ENCODE measurements at places on chromosomes 5 and 9.

DNA sequence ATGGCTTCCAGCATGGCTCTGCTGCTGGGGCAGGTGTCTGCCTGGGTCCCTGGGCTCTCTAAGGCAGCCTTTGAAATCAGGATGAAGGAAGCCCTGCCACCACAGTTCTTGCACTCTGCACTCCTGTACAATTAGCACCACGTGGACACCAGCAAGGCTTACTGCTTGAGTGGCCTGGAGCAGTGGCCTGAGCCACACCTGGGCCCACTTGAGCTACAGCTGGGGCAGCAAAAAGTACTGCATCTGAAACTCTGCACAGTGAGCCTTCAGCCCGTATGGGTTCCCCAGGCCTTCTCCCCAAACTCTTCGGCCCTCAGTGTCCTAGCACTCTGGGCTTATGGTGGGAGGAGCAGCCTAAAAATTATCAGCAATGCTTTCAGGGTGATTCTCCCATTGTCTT is 8.0 kb upstream of the INIP start:
- DNase-seq: no peak

- DNase-seq: no peak
Observed at GRCh38 chr9:128243215-128244018, 32.4 kb downstream of the GOLGA2 start.

GRCh38 chr5:91635950-91636734 is 253.0 kb upstream of the ARRDC3 start:
- DNase-seq: no peak

DNA sequence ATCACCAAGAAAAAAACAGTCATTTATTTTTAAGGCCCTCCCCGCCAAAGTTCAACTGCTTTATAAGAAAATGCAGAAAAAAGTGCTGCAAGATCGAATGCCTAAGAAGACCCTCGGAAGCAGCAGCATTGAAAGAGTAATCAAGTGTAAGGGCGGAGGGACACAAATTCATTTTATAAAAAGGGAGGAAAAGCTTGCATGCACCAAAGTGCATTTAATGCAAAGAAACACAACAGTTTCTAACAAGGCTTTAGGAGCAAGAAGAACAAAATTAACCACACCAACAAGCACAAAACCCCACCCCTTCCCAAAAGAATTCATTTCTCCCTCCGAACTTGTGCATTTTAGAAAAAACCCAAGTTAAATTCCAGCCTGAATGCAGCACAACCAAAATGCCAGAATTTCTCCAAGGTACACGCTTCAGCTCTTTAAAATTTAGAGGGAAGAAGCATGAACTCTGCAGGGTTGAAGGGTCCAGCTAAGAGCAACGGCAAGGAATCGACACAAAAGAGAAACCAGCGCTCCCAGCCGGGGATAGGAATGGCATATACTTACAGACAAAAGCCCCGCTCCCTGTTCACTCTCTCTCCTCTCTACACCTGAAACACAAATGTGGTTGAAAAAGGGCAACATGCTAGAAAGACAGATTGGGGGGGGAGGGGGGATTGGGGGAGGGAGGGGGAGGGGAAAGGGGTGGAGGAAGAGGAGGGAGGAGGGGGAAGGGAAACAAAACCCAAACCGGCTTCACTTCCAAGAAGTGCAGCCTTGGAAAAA is at the start of gene NREP:
TSS of gene NREP (minus strand) at position 614 of the 774 bp plus-strand sequence. CDS start 1,422 bp downstream, outside the sequence.
- DNase-seq: no peak

- no peak for DNase-seq
Observed at GRCh38 chr5:145987856-145988255, 51.5 kb downstream of the SH3RF2 start.

- no peak for DNase-seq
Observed at GRCh38 chr5:30042677-30043076, 1150.8 kb upstream of the CDH6 start.

GRCh38 chr5:15646371-15646770 is 146.4 kb downstream of the FBXL7 start:
- no peak for DNase-seq

DNA sequence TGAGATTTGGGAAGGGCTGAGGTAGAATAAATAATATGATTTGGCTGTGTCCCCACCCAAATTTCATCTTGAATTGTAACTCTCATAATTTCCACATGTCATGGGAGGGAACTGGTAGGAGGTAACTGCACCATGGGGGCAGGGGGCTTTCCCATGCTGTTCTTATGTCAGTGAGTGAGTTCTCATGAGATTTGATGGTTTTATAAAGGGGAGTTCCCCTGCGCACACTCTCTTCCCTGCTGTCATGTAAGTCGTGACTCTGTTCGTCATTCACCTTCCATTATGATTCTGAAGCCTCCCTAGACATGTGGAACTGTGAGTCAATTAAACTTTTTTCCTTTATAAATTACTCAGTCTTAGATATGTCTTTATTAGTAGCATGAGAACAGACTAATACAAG is 115.5 kb upstream of the STARD4 start:
- no peak for DNase-seq

DNA sequence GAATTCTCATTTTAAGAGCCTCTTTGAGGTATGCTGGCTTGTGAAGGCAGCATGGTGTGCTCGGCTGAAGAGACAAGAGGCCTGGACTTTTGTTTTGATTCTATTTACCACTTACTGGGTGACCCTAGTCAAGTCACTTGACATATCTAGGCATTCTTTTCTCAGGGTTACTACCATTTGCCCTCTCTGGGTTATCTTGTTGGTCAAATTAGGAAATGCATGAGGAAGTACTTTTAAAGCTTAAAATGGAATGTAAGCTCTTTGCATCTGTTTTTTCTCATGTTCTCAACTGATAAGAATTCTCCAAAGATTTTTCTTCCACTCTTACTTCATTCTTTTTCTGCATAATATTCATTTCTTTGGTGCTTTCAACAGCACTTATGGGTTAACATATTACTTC is 173.1 kb downstream of the PLK2 start:
- DNase-seq: no peak

GRCh38 chr5:128424646-128425045 is 113.4 kb downstream of the FBN2 start:
- DNase-seq: no peak

DNA sequence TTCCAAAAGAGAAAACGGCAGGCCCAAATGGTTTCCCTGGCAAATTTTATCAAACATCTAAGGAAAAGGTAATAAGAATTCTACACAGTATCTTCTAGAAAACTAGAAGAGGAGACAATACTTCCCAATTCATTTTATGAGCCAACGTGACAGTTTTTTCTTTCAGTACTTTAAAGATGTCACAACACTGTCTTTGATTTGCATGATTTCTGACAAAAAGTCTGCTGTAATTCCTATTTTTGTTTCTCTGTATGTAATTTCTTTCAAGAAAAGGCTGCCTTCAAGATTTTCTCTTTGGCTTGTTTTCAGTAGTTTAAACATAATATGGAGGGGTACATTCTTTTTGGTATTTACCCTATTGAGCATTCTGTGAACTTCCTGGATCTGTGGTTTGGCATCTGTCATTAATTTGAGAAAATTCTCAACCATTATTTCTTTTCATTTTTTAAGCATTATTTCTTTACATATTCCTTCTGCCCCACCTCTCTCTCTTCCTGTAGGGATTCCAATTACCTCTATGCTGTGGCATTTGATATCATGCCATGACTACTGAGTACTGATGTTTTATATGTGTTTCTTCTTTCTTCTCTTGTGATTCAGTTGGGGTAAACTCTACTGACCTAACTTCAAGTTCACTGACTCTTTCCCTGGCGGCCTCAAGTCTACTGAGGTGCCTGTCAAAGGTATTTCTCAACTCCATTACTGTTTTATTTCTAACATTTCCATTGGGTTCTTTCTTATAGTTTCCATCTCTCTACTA is 32.2 kb downstream of the ANKS6 start:
- DNase-seq: no peak
